Mammary microvascular endothelial cell (primary cell): ENCODE measurements at places on chromosomes 4 and X. TPM values are rescaled to one million over a fixed set of nuclear protein-coding genes. Genes with fewer than 3 reads are reported as not detected.

The ASB5 gene
- total RNA-seq = not detected in 2 replicates

The CXorf65 gene
- not detected in 2 replicates for total RNA-seq

The ARR3 gene
- total RNA-seq = not detected in 2 replicates

The PDGFC gene
- 2.9 and 4.0 TPM in 2 replicates for total RNA-seq

The TDO2 gene
- not detected in 2 replicates for total RNA-seq

The PCDH18 gene
- 0.13 and 0.15 TPM in 2 replicates for total RNA-seq

The NOX1 gene
- not detected in 2 replicates for total RNA-seq

The F8A3 gene
- 5.9 and 6.1 TPM in 2 replicates for total RNA-seq

The PNMA6F gene
- total RNA-seq = not detected in 2 replicates

The SSX4B gene
- total RNA-seq = not detected in 2 replicates

The MAGEA3 gene
- not detected in 2 replicates for total RNA-seq

The EGF gene
- total RNA-seq = not detected in 2 replicates

The DMP1 gene
- not detected in 2 replicates for total RNA-seq

The ARHGAP4 gene
- total RNA-seq = 2.3 and 5.2 TPM in 2 replicates

The L1CAM gene
- total RNA-seq = 0.05 TPM in 1 of 2 replicates, not detected in the other

The APLN gene
- 567 and 583 TPM in 2 replicates for total RNA-seq

The DRD5 gene
- total RNA-seq = not detected in 2 replicates

The MAGEB2 gene
- not detected in 2 replicates for total RNA-seq

The MAGEE2 gene
- not detected in 2 replicates for total RNA-seq

The PALLD gene
- 9.7 and 11.1 TPM in 2 replicates for total RNA-seq

The RPS6KA6 gene
- 0.13 and 0.15 TPM in 2 replicates for total RNA-seq

The IL9R gene
- total RNA-seq = 0.07 TPM in 1 of 2 replicates, not detected in the other
